ENCODE measurements at places on chromosomes 2 and 18. TPM values are rescaled to one million over a fixed set of nuclear protein-coding genes. Genes with fewer than 3 reads are reported as not detected.

Gene C2orf81
- total RNA-seq, result 2.7 TPM

Gene PAX8
- 3.6 TPM for total RNA-seq

GRCh38 chr2:138615257-138615656, 113.7 kb downstream of the SPOPL start:
- DNase-seq, result no peak

Gene GULP1
- 63.2 TPM for total RNA-seq

GRCh38 chr2:108266218-108266617, 22.5 kb upstream of the SULT1C2 start:
- no peak for DNase-seq

Gene PLGLB1
- total RNA-seq, result 0.42 TPM

DNA sequence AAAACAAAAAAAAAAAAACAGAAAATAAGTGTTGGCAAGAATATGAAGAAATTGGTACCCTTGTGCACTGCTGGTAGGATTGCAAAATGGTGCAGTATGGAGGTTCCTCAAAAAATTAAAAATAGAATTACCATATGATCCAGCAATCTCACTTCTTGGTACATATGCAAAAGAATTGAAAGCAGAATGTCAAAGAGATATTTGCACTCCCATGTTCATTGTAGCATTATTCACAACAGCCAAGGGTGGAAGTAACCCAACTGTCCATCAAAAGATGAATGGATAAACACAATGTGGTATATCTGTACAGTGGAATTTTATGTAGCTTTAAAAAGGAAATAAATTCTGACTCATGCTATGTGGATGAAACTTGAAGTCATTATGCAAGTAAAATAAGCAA, 72.8 kb upstream of the POU3F3 start:
- DNase-seq, result no peak

DNA sequence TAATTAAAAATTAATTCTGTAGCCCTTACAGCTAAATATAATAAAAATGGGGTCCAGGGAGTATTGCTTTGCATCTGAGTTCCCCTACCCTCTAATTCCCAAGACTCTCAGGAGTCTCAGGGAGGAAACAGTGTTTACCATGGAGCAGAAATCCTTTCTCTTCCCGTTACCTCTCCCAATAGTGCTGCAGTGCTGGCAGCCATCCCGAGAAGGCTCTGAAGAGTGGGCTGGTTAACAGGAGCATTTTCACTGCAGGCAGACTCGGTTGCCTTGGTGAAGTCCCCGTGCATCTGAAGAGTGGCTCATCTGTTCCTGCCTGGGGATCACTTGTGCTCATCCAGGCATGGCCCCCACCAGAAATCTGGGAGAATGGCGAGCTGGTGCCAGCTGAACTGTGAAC, 41.8 kb upstream of the TMEM178A start:
- no peak for DNase-seq

Gene CPO
- total RNA-seq, result 0.32 TPM

DNA sequence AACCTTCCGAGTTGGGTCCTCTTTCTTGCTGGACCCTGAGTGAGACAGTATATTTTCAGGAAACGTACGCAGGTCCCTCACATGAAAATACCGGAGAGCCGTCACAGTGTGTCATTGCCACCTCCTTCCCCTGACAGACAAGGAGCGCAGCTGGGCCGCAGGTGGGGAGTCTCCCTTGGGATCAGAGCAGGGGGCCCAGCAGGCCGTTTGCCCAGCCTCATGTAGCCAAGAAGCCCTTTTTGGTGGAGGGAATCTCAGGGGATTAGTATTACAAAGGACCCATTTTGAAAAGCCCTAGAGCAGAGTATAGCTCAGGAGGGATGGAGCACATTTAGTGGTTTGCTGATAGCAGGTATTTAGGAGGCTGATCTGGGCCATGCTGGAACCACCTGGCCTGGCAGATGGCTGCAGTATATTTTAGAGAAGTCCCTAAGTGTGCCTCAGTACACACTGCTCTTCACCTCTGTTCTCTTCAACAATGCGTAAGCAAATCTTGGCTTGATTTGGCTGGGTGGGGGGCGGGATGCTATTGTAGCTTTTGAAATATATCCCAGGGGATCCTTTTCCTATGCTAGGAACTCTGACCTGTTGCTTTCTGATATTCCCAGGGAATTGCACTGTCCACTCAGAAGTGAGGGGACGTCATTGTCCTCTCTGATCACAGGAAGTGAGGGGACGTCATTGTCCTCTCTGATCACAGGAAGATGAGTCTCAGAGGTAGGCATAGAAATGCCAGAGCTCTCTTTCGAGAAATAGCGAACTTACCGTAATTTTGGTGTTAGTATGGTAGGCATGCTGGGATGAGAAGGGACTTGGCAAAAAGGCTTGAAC, 171.9 kb downstream of the HRH4 start:
- no peak for DNase-seq

- DNase-seq, result no peak
Observed at GRCh38 chr18:45606007-45606406, 9.3 kb upstream of the SLC14A2 start.

DNA sequence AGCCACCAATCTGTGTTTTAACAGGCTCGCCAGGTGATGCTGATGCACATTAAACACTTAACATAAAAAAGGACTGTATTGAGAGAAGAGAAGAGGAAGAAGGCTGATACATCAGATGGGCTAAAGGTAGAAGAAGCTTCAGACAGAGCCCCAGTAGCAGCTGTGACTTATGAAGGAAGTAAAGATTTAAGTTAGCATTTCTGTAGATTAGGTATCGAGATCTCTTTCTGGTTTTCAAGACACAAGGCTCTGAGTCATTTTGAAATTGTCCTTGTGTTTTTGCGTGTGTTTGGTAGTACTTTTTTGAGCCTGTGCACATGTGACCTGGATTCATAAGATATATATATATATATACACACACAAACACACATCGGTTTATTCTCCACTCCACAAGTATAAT, 40.6 kb upstream of the GCFC2 start:
- DNase-seq, result no peak

Gene TNFRSF11A
- total RNA-seq, result 11.1 TPM

GRCh38 chr2:10369269-10370255, 66.9 kb downstream of the HPCAL1 start:
- no peak for DNase-seq

Gene SNTG2
- 6.2 TPM for total RNA-seq

DNA sequence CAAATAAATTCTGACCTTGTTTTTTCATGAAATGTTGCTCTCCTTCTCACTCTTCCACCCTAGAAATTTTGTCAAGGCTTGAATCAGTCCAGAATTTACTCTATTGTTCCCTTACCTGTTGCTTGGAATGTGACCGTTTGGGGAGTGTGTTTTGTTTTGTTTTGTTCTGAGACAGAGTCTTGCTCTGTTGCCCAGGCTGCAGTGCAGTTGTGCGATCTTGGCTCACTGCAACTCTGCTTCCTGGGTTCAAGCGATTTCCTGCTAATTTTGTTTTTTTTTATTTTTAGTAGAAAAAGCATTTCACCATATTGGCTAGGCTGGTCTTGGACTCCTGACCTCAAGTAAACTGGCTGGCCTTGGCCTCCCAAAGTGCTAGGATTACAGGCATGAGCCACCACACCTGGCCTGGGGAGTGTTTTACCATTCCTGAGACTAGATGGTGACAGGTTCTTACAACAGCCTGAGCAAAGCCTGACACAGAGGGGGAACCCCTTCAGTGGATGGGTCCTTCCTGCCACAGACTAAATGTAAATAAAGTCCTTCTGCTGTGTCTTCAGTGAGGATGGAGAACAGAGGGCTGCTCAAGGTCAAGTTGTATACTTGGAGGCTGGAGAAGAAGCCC, 52.0 kb downstream of the HAUS1 start:
- DNase-seq, result no peak

DNA sequence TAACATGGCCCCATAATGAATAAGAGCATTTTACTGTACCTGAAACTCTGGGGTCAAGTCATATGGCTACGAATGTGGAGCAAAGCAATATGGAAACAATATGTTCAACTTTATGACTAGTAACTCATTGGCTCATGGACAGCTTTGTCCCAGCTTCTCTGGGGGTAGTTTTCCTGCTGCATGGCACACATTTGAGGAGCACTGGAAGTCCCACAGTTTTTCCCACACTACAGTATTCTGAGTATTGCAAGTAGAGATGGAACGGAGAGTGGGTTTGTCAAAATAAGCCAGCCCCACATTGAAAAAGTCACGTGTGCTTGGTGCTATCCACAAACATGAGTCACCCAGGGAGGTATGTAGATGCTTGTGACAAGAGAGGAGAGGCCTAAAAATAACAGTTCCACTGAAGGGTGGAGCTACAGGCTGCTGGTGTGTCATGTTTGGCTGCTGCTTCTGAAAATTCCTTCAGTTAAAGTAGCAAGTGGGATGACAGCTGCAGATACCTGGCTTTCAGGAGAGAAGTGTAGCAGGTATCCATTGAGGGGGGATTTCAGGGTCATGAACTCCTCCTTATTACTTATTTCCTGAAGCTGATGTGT, 48.2 kb upstream of the CTAGE1 start:
- no peak for DNase-seq

DNA sequence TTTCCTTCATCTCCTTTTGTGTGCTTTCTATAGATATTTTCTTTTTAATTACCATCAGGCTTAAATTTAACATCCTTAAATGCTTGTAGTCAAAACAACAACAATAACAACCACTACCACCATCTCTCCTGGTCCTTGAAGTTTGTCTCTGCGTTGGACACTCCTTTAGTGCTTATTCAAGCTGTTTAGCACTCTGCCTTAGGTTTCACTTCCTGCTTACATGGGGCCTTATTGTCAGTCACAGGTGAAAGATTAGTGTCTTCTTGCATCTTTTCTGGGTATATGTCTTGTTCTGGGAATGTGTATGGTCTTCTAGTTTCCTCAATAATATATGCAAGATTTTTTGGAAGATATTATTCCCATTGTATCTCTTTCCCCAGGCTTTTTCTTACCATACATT, 240.1 kb upstream of the NXPH2 start:
- no peak for DNase-seq

Data from posterior vena cava (tissue), 2 donors.